ENCODE measurements at places on chromosomes 7 and 10. TPM values are rescaled to one million over a fixed set of nuclear protein-coding genes. Genes with fewer than 3 reads are reported as not detected.

DNA sequence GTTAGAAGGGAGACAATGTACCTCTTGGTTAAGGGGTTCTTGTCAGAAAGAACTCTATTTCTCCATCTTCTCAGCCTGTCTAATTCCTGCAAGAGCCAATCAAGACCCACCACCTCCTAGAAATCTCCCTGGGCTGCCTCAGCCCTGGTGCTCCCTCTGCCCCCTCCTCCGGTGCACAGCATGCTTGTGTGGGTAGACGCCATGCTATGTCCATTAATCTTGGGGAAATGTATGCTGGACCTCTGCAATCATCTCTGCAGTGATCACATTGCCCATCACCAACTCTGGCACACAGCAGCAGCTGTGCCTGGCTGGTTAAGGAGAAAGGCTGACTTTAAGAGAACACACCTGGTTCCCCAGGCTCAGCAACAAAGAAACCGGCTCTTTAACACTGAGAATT lies 37.3 kb downstream of the SH3PXD2A start:
- DNase-seq = no peak

GRCh38 chr10:132306864-132307751 lies 642 bp downstream of the STK32C start:
- no peak for DNase-seq

- DNase-seq = no peak
These were observed 169.7 kb downstream of the NRF1 start for GRCh38 chr7:129780974-129781927.

DNA sequence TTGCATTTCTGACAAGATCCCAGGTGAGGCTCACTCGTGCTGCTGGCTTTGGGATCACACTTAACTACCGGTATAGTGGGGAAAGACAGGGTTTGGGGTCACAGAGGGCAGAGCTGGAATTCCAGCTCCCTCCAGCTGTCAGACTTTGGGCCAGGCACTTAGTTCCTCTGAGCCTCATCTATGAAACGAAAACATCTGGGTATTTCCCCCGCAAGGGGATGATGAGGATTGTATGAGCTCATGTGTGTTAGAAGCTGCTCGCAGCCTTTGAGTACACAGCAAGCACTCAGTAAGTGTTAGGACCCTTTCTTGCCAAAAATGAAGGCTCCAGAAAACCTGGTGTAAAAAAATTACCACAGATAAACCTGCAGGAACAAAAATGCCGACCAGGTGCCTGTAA lies 66.1 kb downstream of the PRPF18 start:
- no peak for DNase-seq

- DNase-seq = no peak
These were observed 3.4 kb downstream of the IGFBP1 start for GRCh38 chr7:45891462-45892402.

DNA sequence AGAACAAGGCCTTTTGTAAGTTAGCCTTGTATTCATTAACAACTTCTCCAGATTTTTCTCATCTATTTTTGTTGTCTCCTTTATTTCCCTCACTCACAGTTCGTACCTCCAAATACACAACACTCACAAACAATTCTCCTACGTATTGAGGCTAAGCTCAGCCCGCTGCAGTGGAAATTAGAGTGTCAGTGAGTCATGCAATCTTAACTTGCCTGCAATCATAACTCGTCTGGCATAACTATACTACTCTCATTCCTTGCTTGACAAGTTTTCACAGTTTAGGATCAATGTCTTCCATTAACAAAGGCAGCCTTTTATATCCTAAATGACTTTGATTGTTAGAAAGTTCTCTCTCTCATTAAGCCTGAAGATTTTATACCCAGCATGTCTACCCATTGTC lies 23.8 kb downstream of the TMEM196 start:
- no peak for DNase-seq

DNA sequence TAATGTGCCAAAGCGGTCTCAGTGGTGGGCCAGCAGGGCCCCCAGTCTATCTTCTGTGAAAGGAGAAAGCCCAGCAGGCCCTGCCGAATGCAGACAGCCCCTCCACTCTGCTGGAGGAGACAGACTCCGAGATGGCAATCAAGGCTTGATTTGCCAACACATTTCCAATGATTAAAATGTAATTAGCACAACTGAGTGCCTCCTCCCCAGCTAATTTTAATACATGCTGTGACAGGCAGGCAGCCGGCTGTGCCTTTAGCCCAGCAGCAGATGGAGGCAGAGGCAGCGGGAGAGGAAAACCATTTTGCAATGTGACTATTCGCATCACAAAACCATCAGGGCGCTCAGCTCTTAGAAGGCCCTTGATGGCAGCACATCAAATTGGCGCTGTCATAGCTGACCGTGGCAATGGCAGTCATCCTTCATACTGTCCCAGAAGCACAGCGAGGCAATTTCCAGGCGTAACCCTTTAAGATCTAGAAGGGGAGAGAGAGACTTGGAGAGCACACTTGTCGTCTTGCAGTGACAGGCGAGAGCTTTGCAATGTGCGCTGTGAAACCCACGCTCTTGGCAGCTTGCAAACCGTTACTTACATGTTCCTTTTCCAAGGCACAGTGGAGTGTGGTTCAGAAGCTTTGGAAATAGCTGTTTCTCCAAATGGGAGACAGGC lies 714.8 kb upstream of the GALNT17 start:
- no peak for DNase-seq

DNA sequence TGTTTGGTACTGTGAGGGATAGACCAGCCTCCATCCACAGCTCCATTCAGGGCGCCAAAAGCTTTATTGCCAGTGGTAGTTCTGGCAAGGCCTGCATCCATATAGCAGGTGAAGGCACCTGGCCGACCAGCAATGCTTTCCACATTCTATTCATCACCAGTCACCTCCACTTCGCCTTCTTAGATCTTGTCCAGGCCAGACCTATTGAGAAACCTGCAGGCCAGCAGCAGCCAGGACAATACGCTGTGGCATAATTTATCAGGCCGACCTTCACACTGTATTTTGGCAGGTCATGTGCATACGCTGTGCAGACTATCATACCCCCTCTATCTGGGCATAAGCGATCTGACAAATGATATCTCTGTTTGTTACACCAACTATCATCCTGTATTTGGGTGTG lies 15.2 kb upstream of the KNDC1 start:
- no peak for DNase-seq

GRCh38 chr7:107924841-107925504 lies 34.0 kb downstream of the DLD start:
- no peak for DNase-seq

DNA sequence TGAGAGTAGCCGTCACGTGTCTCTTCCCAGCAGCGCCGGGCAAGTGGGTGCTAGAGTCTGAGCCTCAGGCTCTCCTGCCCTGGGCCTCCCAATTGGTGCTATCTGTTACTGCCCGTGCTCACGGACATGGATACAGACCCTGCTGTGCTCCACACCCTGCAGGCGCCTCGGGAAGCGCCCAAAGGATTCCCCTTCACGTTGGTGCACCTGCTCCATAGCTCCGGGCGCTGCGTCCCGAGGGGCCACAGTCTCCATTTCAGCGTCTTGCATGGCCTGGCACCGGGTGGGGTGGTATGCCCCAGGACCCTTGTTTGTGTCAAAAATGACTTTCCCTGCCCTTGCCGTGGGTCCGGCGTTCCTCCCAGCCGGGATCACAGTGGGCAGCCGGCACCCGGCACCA lies 13.8 kb upstream of the ZNF212 start:
- DNase-seq = no peak

The TYW1B gene
- total RNA-seq = 14.2 TPM

The UNC5B gene
- total RNA-seq = 23.4 TPM

The SUN3 gene
- total RNA-seq = not detected

All from uterus (tissue), 4 donors.